CD4-positive, alpha-beta T cell treated with Interleukin-17A for 1 hour (primary cell): ENCODE measurements at places on chromosomes 16 and 17.

GRCh38 chr16:88503771-88504488 lies 50.9 kb downstream of the ZFPM1 start:
- no peak for DNase-seq

GRCh38 chr17:73091770-73092522 lies 542 bp downstream of the SLC39A11 start:
- DNase-seq: no peak

GRCh38 chr16:56262148-56262547 lies 70.9 kb downstream of the GNAO1 start:
- peak; percentile 78 for DNase-seq

DNA sequence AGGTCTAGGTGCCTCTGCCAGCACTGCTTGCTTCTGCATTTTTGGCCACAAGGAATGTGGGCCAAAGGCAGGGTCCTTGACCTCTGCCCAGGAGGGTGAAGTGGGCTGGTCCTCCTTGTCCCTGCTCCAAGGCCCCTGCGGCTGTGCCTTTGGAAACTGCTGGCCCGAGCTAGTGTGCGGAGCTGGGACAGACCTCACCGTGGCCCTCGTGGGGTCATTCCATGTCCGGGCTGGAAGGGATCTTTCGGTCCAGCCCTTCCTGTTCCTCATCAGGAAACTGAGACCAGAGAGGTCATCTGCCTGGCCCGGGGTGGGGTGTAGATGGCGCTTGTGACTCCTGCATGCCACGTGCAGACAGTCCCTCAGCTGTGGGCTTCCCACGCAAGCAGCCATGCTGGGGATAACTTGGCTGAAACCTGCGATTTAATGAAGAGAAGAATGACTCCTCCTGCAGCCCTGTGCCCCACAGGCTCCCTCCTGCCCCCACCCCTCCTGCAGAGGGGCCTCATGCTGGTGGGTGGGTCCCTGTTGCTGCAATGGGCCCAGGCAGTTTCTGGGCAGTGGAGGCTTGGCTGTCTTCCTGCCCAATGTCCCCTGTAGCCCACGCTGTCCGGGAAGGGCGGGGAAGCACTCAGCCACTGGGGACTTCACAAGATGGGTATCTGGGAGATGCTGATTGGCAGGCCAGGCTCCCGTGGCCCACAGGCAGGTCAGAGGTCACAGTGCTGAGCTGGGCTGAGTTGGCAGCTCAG lies 245.2 kb downstream of the SEC14L1 start:
- no peak for DNase-seq

- DNase-seq: no peak
These were observed 5.5 kb upstream of the LDHD start for GRCh38 chr16:75121949-75122568.

- DNase-seq: peak; percentile 94
These were observed at the start of gene GPS2 for GRCh38 chr17:7314719-7315569. TSS of gene GPS2 (minus strand) at chr17:7315360. CDS start at chr17:7315052, 308 bp downstream.

GRCh38 chr17:82737967-82738877 lies 2.8 kb downstream of the FN3K start:
- no peak for DNase-seq

DNA sequence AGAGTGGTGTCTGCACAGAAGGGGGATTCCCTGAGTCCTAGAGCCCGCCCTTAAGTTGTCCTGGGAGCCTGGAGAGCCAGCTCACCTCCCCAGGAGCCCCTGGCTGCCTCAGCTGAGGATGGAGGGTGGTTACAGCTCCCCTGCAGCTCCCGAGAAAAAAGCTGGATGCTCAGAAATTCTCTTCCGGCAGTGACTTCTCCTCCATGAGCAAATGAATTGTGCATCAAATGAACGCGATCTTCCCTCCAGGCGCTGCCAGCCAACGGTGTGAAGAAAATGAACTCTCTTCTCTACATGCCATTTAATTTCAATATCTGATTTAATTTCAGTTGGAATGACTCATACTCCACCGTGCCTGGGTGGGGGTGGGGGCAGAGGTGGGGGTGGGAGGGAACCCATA lies 14.3 kb upstream of the C16orf74 start:
- DNase-seq: no peak

DNA sequence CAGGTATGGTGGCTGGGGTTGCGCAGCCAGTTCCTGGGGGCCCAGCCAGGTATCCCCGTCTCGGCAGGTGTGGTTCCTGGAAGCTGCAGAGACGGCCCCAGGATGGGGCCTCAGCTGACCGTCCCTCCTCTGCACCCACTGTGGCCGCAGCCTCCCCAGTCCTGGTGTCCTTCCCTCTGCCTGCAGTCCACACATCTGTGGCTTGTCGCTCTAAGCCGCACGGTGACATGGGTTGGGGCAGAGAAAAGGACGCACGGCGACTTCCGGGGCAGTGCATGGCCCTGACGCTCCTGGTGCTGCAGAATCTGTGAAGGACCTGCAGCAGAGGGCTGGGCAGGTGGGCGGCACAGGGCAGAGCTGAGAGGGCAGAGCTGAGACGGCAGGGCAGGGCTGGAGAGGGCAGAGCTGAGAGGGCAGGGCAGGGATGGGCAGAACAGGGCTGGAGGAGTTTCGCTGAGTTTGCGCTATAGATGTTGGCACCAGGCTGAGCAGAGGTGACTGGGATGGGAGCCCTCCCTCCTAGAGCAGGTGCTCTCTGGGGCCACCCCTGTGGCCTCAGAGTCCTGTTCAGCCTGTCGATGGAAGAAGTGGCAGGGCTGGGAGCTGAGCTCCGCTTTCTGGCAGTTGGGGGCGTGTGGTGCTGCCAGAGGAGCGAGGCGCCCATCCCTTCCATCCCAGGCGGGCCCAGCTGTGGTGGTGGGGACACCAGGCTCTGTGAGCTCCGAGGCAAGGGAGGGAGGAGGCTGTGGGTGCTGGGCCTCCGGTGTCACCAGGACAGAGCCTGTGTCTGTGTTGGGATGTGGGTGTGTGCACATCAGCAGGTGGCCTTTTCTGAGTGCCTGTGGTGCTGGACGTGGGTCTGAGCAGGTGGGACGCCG lies 23.0 kb downstream of the TSC2 start:
- no peak for DNase-seq

GRCh38 chr17:227078-227945 lies 45.9 kb upstream of the DOC2B start:
- DNase-seq: no peak

DNA sequence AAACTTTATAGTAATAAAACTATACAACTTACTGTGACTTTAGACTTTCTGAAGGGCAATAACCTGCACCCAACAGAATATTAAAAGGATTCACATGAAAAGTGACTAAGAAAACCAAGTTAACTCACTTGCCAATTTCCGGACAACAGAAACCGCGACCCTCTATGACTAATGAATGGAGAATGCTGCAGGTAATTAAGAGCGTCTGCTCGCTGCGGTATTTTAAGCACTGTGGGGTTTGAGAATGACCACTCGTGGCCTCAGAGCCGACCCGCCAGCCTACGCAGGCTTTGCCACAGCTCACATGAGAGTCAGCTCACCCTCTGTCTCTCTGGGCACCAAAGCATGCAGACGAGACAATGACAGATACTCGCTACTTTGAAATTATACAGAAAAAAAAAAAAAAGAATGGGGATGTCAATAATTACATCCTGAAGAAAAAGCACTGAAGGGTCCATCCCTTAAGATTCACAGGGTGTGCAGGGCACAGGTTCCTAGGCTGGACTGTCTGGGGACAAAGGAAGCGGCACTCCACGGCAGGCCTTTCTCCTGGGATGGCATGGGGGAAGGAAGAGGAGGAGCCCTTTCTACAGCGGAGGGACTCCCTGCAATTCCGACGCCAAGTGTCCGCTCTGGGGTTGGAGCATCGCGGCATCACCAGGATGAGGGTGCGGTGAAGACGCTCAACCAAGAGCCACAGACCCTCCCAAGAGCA lies 35.0 kb downstream of the ZCCHC14 start:
- DNase-seq: no peak

DNA sequence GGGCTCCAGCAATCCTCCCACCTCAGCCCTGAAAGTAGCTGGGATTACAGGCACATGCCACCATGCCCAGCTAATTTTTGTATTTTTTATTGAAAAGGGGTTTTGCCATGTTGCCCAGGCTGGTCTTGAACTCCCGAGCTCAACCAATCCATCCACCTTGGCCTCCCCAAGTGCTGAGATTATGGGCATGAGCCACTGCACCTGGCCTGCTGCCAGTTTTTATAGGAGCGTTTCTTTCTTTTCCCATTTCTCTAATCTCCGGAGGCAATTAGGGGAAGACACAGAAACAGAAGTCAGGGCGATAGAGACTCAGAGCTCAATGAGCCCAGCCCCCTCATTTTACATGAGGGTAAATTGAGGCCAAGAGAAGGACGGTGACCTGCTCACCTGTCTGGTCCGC lies 10.4 kb downstream of the MGAT5B start:
- no peak for DNase-seq

- no peak for DNase-seq
These were observed 66.7 kb downstream of the PIGL start for GRCh38 chr17:16283705-16284104.
